ENCODE measurements at places on chromosomes 1 and 21. TPM values are rescaled to one million over a fixed set of nuclear protein-coding genes. Genes with fewer than 3 reads are reported as not detected.
A peak's percentile ranks its signal among the peaks of the same experiment; 100 is the strongest.

The DTL gene
- total RNA-seq: 0.16 TPM

- peak; percentile 42 for DNase-seq
- H3K36me3 ChIP-seq: no peaks in the 10 kb centered on the region
- no peak overlapping the region for H3K4me3 ChIP-seq
- H3K4me1 ChIP-seq: peaks cover under 1% of the 10 kb centered on the region
These were observed 4.2 kb upstream of the OTUD3 start for GRCh38 chr1:19877821-19878636.

- H3K27me3 ChIP-seq: no peaks in the 10 kb centered on the region
- DNase-seq: no peak
- no peaks in the 10 kb centered on the region for H3K36me3 ChIP-seq
These were observed 152.1 kb upstream of the USP24 start for GRCh38 chr1:55367273-55367672.

DNA sequence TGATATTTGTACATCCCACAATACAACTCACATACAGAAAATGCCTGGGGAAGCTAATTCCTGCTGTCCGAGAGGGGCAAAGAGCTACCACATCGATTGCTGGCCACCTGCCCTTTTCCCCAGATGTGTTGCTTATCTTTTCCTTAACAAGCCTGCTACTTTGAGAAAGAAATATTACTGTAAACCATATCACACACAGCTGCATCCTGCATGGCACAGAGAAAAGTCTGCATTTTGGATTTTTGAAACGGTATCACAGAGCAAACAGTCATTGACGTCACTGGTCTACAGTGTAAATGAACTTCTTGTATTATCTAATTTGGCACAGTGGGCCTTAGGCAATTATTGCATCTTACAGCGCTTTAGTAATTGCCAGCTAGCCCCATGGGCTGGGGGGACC lies 164.7 kb downstream of the CLIC6 start:
- H3K4me1 ChIP-seq: no peaks in the 10 kb centered on the region
- H3K4me3 ChIP-seq: no peak overlapping the region
- no peaks in the 10 kb centered on the region for H3K36me3 ChIP-seq
- no peaks in the 10 kb centered on the region for H3K27me3 ChIP-seq
- H3K27ac ChIP-seq: no peak overlapping the region
- DNase-seq: no peak

- no peak overlapping the region for H3K4me3 ChIP-seq
- no peaks in the 10 kb centered on the region for H3K27me3 ChIP-seq
- H3K4me1 ChIP-seq: peaks cover under 1% of the 10 kb centered on the region
- H3K27ac ChIP-seq: no peak overlapping the region
- no peaks in the 10 kb centered on the region for H3K36me3 ChIP-seq
- no peak for DNase-seq
These were observed 13.5 kb upstream of the SUMO3 start for GRCh38 chr21:44831227-44831860.

DNA sequence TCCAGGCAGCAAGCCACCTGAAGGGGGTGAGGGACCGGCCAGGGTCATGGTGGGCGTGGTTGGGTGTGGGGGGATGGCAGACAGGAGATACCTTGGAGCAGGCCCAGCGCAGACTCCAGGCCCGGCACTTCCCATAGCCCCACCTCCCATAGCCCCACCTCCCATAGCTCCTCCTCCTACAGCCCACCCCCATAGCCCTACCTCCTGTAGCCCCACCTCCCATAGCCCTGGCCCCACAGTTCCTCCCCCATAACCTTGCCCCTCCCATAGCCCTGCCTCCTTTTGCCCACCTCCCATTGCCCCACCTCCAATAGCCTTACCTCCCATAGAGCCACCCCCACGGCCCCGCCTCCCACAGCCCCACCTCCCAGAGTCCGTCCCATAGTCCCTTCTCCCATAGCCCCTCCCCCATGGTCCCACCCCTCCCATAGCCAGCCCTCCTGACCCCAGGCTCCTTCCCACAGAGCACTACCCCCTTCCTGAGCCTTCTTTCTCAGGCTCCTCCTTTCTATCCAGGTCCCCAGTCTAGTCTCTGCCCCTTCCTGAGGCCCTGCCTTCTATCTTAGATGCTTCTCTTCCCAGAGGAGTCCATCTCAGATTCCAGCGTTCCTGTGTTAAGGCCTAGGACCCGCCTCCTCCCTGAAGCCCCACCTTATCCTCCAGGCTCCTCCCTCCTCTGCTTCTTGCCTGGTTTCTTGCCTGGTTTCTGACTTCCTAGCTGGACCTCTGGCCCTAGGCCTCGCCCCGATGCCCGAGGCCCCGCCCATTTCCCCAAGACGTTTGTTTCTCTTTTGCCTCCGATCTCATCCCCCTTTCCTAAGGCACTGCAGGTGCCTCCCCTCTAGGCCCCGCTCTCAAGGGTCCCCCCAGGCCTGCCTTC lies 46.8 kb downstream of the PTPRU start:
- H3K27ac ChIP-seq: no peak overlapping the region
- no peaks in the 10 kb centered on the region for H3K36me3 ChIP-seq
- no peaks in the 10 kb centered on the region for H3K4me1 ChIP-seq
- peak; percentile 56 for DNase-seq

Measured in transverse colon (tissue), 4 donors.